ENCODE measurements at places on chromosomes 16 and 17.

GRCh38 chr17:4648741-4649140 is 7.3 kb upstream of the ALOX15 start:
- DNase-seq = peak; percentile 88

GRCh38 chr17:78498848-78499247 is 78.3 kb downstream of the DNAH17 start:
- DNase-seq = no peak

DNA sequence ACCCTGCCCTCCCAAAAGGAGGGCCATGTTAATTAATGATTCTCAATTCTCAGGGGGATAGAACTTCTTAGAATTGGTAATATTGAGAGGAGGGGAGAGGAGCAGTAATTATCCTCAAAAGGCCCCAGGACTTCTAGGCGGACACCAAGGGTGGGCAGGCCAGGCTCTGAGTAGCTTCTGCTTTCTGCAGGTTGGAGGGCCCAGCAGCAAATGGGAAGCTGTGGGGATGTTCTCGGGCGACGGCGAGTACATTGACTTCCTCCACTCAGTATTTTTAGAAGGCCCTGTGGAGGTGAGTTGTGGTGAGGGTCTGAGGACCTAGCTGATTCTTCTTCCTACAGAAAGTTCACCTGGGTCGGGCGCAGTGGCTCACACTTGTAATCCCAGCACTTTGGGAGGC is 57.5 kb downstream of the DNAH2 start:
- DNase-seq = no peak

DNA sequence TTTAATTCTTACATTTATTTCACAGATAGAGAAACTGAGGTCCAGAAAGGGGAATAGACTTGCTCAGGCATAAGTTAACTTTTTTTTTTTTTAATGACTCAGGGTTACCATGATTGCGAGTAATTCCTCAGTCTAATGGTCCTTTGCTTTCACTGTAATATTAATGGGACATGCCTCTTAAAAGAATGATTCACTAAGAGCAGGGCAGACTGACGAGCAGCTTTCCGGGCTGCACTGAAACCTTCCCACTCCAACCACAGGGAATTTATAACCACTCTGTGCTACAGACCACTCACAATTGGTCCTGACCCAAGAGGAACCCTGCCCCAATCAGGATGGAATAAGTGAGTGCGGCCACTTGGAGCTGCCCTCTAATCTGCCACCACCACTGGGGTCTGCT is 5.7 kb downstream of the HOXB2 start:
- no peak for DNase-seq

GRCh38 chr17:83181991-83182619 is 102.7 kb downstream of the METRNL start:
- DNase-seq = no peak

DNA sequence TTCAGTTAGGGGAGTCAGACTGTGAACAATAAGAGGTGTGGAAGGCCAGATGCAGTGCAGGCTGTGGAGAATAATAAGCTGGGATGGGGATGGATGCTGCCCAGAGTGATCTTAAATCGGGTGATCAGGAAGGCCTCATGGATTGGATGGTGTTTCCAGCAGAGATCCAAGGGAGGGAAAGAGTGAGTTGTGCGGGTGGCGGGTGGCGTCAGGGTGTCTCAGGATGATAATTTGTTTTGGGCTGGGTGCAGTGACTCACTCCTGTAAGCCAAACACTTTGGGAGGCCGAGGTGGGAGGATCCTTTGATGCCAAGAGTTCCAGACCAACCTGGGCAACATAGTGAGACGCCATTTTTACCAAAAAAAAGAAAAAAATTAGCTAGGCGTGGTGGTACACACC is 7.9 kb downstream of the CLUAP1 start:
- DNase-seq = no peak

DNA sequence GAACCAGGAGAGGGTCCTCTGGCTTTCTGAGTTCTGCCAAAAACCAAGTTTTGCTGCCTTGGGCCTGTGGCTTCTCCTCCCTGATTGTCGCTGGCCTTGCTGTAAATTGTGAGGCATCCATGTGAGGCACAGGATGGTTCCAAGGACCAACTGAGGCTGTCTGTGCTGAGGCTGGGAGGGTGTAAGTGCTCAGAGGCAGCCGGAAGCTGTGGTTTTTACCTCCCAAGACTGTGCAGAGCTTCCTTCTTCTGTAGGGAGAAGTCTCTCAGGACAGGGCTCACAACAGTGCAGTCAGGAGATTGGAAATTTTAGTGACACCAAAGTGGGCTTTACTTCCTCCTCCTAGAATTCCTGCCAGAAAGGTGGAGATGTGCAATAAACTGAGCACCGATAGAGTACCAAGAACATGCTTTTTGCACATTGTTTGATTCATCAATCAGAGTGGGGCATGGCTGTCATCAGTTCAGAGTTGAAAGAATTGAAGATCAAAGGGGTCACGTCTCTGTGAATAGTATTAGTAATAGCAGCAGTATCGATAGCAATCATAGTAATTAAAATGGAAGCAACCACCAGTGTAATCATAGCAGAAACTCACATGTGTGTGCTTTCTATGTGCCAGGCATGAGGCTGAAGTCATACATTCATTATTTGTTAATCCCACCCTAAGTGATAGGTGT is 467.1 kb downstream of the WWOX start:
- DNase-seq = no peak

- DNase-seq = no peak
These were observed 24.6 kb downstream of the CNGB1 start for GRCh38 chr16:57946181-57946801.

DNA sequence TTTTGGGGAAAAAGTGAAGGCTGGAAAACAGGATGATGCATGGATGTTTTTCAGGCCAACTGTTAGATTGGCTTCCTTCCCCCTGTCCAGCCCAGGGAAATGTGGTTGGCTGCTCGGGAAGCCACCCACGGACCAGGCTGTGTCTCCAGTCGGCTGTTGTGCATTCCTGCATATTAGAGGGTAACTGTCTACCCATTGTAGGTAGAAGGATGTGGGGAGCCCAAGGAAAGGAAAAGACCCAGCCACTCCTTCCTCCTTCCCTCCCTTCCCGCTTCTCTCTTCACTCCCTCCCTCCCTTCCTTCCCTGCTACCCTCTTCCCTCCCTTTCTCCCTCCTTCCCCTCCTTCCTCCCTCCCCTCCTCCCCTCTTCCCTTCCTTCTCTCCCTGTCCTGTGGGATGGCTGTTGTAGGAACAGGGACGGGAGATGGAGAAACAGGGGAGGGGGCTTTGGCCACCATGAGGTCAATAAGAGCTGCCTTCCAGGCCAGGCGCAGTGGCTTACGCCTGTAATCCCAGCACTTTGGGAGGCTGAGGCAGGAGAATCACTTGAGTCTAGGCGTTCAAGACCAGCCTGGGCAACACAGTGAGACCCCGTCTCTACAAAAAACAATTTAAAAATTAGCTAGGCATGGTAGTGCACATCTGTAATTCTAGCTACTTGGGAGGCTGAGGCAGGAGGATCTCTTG is 16.9 kb downstream of the SYT17 start:
- no peak for DNase-seq

DNA sequence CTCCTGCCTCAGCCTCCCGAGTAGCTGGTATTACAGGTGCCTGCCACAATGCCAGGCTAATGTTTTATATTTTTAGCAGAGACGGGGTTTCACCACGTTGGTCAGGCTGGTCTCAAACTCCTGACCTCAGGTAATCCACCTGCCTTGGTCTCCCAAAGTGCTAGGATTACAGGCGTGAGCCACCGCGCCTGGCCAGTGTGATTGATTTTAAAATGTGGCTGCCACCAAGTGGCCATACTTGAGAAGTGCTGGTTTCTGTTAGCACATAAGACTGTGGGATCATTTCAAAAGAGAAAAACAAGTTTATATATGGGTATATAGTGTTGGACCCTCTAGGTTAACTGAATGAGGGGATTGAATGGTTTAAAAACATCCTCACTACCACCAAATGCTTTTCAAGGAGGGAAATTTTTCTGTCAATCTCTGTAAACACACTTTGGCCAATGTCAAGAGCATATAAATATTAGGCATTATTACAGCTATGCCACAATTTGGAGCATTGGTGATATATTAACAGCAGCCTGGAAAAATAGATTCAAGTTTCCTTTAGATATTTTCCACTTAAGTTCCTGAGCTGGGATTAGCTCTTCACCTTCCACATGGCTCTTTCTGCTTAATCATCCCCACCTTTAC is 13.5 kb upstream of the DHRS13 start:
- DNase-seq = peak; percentile 23

- no peak for DNase-seq
These were observed 44.7 kb downstream of the RPH3AL start for GRCh38 chr17:307741-308507.

GRCh38 chr16:55539488-55539887 is 27.0 kb upstream of the CAPNS2 start:
- DNase-seq = no peak

DNA sequence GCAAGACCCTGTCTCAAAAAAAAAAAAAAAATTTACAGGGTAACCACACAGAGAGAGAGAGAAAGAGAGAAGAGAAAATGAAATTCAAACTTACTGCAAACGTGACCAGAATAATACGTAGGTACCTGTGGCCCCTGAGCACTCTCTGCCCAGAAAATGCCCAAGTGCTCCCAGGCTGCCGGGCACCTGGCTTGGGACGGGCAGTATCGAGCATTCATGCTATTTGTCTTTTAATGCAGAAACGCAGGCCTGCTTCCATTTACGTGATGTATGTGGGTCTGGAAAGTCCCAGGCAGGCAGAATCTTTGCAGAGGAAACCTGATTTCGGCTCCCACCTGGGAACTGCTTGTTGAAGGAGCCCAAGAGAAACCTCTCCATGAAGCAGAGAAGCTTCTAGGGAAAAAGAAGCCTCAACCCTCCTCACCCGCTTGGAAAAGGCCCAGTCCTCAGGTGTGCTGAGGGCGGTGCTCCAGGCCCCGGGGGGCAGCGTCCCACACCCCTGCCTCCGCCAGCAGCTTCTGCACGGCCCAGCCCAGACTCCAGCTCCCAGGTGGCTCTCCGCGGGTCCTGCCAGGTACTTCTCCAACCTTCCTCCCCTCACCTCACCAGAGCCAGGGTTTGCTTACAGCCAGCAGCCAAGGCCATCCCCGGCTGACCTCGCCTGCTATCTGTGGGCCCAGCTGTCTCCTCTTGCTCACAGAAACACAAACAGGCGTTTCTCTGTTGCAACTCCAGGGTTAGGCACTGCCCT is 14.0 kb downstream of the RPH3AL start:
- no peak for DNase-seq

DNA sequence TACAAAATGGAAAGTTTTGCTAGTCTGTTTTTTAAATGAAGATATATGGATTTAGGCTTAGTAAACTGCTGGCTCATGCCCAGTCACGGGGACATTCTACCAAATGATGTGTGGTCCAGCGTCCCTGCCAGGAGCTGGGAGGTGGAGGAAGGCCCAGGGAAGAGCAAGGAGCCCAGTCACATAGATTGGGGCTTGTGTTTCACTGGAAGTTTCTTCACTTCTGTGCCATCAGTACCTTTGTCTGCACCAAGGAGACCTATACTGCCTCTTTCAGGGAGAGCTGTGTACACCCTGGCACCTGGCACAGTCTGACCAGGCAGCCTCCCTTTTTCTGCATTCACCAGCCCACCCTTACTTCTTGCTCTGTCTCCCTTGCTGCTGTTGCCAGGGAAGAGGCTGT is 32.6 kb upstream of the ERN1 start:
- no peak for DNase-seq

GRCh38 chr17:63547083-63547523 is 3.2 kb upstream of the DCAF7 start:
- DNase-seq = no peak

DNA sequence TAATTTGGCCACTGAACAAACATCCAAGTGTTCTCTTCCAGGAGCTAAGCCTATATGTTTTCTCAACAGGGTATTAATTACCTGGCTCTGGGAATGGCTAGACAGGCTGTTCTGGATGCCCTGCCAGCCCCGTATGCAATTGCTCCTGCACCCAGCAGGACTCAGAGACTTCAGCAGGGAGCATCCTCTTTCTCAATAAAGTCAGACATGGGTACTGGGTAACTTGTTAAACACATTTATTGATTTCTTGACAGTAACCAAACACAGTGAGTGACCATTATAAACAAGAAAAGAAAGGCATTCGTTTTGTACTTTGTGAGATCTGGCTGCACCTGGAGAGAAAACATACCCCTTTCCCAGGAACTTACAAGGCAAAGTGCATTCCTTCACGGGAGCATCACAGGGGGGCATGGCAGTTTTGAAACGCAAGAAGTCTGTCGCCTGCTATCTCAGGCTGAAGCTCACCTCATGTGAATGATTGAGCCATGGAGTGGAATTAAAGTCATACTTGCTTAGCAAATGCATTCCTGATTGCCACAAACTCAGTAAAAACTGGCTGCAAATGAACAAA is 369.8 kb downstream of the UTP18 start:
- peak; percentile 35 for DNase-seq

GRCh38 chr17:41894791-41895331 is 23.9 kb downstream of the ACLY start:
- DNase-seq = no peak

DNA sequence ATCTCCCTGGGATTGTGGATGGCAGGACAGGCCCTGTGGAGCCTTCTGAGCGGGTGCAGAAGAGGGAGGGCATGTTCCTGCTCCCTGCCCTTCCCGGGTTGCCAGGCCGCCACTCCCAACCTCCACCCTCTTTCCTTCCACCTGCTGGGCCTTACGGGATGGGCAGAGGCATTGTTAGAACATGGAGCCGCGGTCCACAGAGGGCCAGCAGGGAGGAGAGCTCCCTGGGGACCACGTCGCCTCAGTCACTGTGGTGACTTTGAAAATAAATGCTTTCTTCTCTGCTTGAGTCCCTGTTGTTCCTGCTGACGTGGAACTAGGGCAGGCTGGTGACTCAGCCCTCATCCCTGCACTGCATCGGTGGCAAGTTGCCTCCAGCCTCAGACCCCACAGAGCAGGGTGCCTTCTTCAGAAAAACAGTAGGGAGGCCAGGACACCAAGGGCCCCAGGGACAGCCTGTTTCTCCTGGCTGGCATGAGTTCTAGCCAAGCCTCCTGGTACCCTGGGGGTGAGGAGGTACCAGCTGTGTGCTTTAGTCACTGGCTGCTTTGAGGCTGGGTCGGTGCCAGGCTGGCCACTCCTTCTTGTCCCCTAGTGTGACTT is 224.9 kb downstream of the SEC14L1 start:
- DNase-seq = peak; percentile 93

- DNase-seq = no peak
These were observed 104.9 kb downstream of the CEP112 start for GRCh38 chr17:66087073-66087472.

- DNase-seq = no peak
These were observed 25.6 kb downstream of the SOX9 start for GRCh38 chr17:72146371-72146770.

GRCh38 chr16:15966836-15967546 is 17.6 kb downstream of the ABCC1 start:
- DNase-seq = no peak

DNA sequence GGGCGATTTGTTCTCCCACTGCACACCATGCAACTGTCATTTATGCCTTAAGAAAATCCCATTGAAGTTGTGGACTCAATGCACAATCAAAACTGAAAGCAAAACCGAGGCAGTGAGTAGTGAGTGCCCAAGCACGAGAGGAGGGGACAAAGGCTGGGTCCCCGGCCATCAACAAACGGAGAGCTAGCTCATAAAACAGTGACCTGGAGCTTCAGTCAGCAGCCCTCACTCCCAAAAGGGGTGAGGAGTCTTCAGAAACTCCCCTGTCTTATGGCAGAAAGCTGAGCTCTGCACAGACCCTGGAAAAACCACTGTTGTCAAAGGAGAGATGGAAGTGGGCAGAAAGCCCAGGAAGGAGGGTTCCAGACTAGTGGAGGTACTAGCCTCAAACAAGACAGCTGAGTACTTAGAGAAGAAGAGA is 96.9 kb downstream of the ADCY9 start:
- no peak for DNase-seq

- peak; percentile 75 for DNase-seq
These were observed at the start of gene ACE for GRCh38 chr17:63476854-63477479. Gene ACE, plus strand, starts transcription at chr17:63477061. Its CDS starts 34 bp downstream, at chr17:63477095.

All from NCI-H345 (cell line).